Muscle of arm (tissue), 14 donors: ENCODE measurements at places on chromosomes 3 and 15. TPM values are rescaled to one million over a fixed set of nuclear protein-coding genes. Genes with fewer than 3 reads are reported as not detected.

DNA sequence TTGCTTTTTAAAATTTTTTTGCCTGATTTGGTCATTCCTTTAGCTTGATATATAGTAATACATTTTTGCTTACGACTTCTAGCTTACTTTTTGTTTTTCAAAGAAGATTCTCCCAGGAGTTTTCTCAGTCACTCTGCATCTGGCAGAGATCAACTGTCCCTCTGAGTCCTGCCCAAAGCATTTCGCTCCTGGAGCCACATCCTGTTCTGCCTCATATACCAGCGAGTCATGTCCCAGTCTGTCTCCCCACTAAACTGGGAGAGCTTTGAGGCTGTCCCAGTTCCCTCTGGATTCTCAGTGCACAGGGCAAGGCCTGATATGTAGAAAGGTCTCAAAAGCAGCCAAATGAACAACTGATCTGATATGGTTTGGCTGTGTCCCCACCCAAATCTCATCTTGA is 326.3 kb downstream of the ARRDC4 start:
- no peak for DNase-seq

Gene CMC1
- 22.7 TPM for polyA plus RNA-seq

DNA sequence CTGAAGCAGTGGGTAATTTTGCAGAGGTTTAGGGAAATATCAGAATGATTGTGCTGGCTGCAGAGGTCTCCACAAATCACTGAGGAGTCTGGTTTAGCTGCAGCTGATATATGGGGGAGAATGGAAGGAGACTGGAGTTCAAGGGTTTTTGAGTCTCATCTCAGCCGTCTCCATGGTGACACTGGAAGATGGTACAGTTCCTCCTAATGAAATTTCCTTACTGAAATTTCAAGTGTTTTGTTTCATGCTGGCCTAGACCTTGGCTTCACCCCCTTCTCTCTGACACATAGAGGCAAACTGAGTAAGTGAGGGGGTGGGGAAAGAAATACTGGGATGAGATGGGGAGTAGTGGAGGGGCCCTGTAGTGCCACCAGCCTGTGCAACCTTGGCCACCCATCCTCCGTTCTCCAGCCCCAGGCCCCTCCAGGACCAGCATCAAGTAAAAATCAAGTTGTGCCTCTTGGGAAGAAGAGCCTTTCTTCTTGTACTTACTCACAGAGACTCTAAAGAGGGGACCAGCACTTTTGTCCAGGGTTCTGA is 17.8 kb upstream of the MORF4L1 start:
- DNase-seq: no peak

- DNase-seq: no peak
Measured at GRCh38 chr15:51917493-51917892, 54.1 kb downstream of the LEO1 start.

Gene PRICKLE2
- polyA plus RNA-seq: 7.8 TPM

Gene LYZL4
- polyA plus RNA-seq: not detected

Gene U2SURP
- polyA plus RNA-seq: 87.9 TPM

Gene ZPLD1
- polyA plus RNA-seq: not detected

GRCh38 chr3:42509111-42509510 is 6.7 kb downstream of the VIPR1 start:
- DNase-seq: no peak

Gene NKTR
- polyA plus RNA-seq: 101 TPM

Gene CEP19
- polyA plus RNA-seq: 3.5 TPM

Gene GHRL
- polyA plus RNA-seq: 1.3 TPM

Gene SLC28A1
- 0.24 TPM for polyA plus RNA-seq

- DNase-seq: no peak
Measured at GRCh38 chr3:65587650-65588439, 450.9 kb downstream of the MAGI1 start.

Gene GNAI2
- polyA plus RNA-seq: 155 TPM

Gene ARL8B
- not detected for polyA plus RNA-seq

DNA sequence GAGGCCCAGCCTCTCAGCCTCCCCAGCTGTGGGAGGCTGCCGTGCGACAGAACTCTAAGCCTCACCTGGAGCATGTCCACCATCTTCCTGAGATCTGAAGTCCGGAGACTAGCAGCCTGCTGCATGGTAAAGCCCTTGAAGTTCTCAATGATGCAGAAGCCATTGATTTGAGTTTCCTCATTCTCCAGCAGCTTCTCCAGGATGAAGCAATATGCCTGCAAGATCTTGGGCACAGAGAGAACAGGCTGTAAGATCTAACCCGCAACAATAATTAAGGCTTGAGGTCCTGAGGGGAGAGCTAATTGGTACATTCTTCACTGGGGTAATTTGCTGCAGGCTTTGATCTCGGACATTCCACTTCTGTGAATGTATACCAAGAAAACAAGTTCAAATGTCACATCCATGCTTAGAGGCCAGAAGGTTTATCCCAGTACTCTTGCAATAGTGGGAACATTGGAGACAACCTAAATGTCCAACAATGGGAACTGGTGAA is 9.7 kb downstream of the RLBP1 start:
- DNase-seq: no peak

DNA sequence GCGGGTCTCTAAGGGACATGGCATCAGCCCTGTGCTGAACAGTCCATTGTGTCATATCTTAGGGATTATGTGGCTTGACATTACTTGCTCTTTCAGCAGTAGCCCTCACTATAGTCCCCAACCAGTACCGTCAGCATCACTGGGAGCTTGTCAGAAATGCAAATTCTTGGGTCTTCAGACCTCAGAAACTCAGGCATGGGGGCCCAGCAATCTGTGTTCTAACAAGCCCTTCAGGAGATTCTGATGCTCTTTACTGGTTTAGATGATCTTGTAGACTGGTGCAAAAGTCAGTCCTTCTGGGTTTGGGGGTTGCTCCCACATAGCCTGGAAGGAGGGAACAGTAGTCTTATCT is 39.0 kb upstream of the TRAK1 start:
- DNase-seq: no peak

Gene CADM2
- polyA plus RNA-seq: 7.0 TPM

- no peak for DNase-seq
Measured at GRCh38 chr3:187783098-187783497, 37.8 kb upstream of the BCL6 start.

GRCh38 chr3:141552440-141552991 is 65.7 kb downstream of the RASA2 start:
- DNase-seq: no peak

- DNase-seq: no peak
Measured at GRCh38 chr3:69959581-69959980, 40.0 kb upstream of the SAMMSON start.

Gene ZNF660
- polyA plus RNA-seq: 5.7 TPM

Gene GOLGA6L4
- polyA plus RNA-seq: 6.9 TPM

- DNase-seq: no peak
Measured at GRCh38 chr3:57709559-57709958, 16.7 kb upstream of the DENND6A start.

DNA sequence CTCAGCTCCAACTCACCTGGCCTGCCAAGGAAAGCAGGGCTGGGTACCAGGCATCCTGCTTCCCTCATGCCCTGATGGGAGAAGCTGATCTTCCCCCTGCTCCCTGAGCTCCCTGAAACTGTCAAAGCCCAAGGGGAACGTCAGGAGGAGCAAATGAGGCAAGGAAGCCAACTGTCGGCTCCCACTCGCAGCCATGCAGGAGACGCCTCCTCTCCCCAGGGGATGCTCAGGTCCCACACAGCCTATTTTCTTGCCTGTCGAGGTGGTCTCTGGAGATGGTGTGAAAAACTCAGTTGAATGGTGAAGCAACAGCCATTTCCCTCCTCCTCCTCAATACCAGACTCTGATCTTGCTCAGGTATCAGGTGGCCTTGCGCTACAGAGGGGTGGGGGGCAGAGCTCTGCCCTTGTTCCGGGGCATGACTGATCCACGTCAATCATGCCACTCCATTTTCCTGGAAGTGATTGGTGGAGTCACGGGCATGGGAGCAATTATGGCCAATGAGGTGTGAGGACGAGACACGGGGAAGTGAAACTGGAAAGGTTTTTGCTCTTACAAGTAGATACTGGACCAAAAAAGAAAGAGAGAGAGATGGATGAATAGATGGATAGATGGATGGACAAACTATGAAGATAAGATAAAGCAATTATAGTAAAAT is 58.2 kb downstream of the SLC6A1 start:
- no peak for DNase-seq
